Left forelimb (tissue), 1 donor: ENCODE measurements at places on chromosomes 7 and 10.

GRCh38 chr7:48933549-48934085 is 9.3 kb downstream of the CDC14C start:
- DNase-seq = no peak

- DNase-seq = no peak
Observed at GRCh38 chr7:80830010-80830409, 88.8 kb downstream of the SEMA3C start.

DNA sequence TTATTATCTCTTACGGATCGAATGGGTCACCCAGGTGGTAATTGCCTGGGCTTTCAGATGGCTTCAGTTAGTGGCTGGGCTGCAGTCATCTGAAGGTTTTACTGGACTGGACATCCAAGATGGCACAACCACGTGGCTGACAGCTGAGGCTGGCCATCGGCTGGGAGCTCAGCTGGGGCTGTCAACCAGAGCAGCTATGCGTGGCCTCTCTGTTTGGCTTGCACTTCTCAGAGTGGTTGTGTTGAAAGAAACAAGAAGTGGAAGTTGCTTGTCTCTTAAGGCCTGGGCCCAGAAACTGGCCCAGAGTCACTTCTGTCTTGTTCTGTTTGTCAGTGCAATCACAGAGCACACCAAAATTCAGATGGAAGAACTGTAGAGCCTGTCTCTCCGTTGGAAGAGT is 5.7 kb upstream of the GDI2 start:
- peak; percentile 40 for DNase-seq

DNA sequence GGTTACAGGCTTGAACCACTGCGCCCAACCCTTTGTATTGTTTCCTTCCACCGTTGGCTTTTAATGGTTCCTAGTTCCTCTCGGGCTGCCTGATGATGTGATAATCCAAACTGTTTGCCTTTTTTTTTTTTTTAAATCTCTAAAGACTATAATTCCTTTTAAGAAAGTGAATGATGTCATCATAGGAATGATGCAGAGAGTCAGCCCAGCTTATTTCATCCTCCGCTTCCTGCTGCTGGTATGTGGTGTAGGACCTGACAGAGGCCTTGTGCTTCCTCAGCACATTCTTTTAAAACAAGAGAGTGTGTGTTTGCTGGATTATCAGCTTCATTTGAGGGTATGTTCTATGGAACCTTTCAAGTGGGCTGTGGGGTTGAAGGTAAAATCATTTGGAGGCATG is 241.4 kb downstream of the LRMDA start:
- no peak for DNase-seq

GRCh38 chr7:139043823-139044812 is 8.3 kb upstream of the ZC3HAV1L start:
- no peak for DNase-seq

- DNase-seq = no peak
Observed at GRCh38 chr10:3825244-3825643, 40.2 kb upstream of the KLF6 start.

GRCh38 chr7:27123007-27123476 is 7.5 kb downstream of the HOXA4 start:
- DNase-seq = peak; percentile 62

DNA sequence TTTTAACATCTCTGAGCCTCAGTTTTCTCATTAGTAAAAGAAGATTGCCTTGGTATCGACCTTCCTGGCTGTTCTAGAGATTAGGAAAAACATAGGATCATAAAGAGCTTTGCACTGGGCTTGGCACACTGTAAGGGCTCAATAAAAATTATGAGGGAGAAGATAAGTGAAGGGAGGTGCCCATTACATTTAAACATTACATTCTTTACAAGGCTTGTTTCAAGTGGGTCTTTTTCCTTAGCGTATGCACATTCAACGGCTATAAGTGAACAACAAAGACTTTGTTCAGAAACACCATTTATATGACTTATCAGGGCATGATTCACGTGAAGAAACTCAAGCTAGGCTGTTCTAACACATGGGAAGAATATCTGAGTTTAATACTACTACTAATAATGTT is 351.9 kb upstream of the NPVF start:
- no peak for DNase-seq

- no peak for DNase-seq
Observed at GRCh38 chr10:128866551-128866950, 600.5 kb upstream of the MGMT start.
